T follicular helper cell (primary cell): ENCODE measurements at places on chromosomes 1 and 21.

GRCh38 chr1:24572301-24572700 lies 16.4 kb downstream of the NCMAP start:
- no peak for DNase-seq

GRCh38 chr1:11238311-11238710 lies 24.0 kb downstream of the MTOR start:
- DNase-seq = no peak

DNA sequence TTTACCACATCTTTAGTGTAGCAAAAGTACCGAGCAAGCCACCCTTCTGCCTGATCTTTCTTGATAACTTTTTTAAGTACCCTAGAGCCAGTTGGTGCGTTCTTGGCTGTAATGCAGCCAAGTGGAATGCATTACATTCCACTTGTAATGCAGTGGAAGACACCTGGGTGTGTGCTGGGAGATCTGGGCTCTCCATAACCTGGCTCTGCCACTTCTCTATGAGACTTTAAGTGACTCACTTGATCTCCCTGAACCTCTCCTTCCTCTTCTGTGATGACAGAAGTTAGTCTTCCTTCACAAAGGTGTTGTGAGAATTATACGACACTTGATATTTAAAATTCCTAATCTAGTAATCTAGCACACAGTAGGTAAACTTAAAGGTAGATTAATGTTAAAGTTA lies 35.3 kb upstream of the NFIA start:
- DNase-seq = no peak

GRCh38 chr1:229410692-229411433 lies 23.0 kb downstream of the ACTA1 start:
- no peak for DNase-seq

- DNase-seq = no peak
Observed at GRCh38 chr21:41371685-41372030, 9.8 kb downstream of the MX2 start.

GRCh38 chr1:56424744-56425493 lies 154.4 kb downstream of the PLPP3 start:
- no peak for DNase-seq

- no peak for DNase-seq
Observed at GRCh38 chr1:145871994-145872924, 13.4 kb upstream of the PIAS3 start.

DNA sequence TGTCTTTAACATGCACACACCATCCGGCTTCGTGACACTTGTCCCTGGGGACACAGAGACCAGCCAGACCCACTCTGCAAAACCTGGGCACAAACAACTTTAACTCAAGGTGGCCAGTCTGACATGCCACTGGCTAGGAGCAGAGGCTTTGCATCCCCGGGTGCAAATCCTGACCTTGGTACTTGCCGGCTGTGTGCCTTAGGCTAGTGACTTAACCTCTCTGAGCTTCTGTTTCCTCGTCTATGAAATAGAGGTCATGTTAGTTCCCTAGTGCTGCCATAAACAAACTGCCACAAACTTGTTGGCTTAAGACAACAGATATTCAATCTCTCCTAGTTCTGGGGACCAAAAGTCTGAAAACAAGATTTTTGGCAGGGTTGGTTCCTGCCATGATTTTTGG lies 60.4 kb downstream of the SDC3 start:
- DNase-seq = no peak

DNA sequence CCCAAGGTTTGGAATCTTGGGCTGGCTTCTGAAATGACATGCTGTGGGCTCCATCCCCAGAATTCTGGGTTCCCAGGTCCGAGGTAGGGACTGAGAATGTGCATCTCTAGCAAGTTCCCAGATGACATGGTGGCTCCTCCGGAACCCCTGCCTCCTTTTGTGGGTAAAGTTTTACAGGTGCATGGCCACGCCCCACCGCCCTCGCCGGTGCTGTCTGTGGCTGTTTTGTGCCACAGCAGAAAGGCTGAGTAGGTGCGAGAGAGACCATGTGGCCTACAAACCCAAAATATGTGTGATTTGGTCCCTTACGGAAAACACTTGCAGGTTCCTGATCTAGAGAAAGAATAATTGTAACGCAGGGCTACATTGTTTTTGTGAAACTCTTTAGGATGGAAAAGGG lies 30.9 kb downstream of the SKI start:
- peak; percentile 68 for DNase-seq

DNA sequence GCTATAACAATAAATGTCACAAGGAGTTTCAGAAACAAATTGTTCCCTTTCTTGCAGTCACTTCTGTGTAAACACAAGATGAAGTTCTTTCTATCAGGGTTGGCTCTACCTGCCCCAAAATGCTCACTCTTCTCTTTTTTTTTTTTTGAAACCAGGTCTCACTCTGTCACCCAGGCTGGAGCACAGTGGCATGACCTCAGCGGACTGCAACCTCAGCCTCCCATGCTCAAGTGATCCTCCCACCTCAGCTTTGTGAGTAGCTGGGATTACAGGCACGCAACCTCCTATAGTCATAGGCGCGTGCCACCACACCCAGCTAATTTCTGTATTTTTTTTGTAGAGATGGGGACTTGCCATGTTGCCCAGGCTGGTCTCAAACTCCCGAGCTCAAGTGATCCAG lies 10.5 kb upstream of the CTNNBIP1 start:
- DNase-seq = no peak

GRCh38 chr1:204456826-204457442 lies 37.7 kb downstream of the PIK3C2B start:
- no peak for DNase-seq

DNA sequence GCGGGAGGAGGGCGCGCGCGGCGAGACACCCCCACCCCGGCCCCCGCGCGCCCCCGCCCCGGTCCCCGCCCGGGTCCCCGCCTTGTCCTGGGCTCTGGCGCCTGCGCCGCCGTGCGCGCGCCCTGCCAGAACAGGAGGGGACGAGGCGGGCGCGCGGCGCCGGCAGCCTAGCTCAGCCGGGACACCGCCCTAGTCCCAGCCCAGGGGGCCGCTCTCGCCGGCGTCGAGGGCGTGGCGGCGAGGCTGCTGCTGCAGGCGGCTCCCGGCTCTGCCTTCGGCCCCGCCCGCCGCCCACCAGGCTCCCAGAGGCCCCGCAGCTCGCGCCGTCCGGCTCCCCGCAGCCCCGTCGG lies at the start of gene RCAN3:
TSS of gene RCAN3 (plus strand) at position 128 of the 350 bp plus-strand sequence. CDS start 11,537 bp downstream, outside the sequence.
- DNase-seq = peak; percentile 83

GRCh38 chr1:52249831-52250230 lies 107.9 kb downstream of the ZFYVE9 start:
- DNase-seq = no peak

DNA sequence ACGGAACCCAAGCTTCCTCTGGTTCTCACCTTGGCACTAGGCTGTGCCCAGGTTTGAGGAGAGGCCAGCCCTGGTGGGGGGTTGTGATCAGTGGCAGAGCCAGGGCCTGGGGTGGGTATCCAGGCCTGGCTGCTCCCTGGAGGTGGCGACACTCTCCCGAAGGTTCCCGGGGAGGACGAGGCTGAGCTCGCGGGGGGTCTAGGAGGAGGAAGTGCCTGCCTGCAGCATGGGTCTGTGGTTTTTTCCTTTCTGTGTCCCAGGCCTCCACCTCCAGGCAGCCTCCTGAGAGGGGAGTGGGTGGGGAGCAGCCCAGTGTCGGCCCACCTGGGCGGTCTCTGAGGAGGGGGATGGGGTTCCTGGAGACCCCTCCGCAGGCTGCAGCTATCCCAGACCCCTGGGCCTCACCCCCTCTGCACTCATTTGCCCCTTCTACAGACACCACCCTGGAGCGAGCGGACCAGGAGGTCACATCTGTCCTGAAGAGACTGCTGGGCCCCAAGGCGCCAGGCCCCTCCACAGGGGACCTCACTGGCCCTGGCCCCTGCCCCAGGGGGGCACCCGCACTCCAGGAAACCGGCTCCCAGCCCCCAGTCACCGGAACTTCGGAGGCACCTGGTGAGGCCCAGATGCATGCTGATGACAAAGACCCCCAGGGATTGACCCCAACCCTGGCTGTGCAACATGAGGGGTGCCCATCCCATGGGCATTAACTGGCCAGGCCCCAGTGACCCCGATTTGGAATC lies 44.3 kb downstream of the TRIM11 start:
- DNase-seq = no peak

GRCh38 chr1:45051005-45051772 lies 39.1 kb downstream of the UROD start:
- no peak for DNase-seq

DNA sequence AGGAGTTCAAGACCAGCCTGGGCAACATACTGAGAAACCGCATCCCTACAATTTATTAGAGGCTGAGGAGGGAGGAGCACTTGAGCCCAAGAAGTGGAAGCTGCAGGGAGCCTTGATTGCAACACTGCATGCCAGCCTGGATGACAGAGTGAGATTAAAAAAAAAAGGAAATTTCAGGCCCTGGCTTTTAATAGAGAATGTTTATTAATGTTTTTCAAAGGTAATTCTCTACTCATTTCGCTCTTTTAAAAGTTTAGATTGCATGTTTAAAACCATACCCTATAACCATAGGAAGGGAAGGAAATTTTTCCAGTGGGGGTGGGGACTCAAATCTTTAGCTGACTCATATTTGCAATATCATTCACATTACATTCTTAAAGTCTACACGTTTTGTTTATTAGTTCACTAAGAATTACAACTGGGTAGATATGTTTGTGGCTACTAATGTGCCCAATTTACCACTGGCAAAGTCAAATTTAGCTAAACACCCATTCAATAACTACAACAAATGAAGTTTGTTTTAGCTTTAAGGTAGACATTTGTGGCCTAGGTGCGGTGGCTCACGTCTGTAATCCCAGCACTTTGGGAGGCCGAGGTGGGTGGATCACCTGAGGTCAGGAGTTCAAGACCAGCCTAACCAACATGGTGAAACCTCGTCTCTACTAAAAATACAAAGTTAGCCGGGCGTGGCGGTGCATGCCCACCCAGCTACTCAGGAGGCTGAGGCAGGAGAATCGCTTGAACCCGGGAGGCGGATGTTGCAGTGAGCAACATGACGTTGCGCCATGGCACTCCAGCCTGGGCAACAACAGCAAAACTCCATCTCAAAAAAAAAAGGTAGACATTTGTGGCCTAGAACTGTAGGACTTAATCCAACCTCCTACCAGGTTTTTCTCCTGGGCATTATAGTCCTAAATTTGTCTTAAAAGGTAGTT lies 5.0 kb downstream of the KDM5B start:
- DNase-seq = no peak

DNA sequence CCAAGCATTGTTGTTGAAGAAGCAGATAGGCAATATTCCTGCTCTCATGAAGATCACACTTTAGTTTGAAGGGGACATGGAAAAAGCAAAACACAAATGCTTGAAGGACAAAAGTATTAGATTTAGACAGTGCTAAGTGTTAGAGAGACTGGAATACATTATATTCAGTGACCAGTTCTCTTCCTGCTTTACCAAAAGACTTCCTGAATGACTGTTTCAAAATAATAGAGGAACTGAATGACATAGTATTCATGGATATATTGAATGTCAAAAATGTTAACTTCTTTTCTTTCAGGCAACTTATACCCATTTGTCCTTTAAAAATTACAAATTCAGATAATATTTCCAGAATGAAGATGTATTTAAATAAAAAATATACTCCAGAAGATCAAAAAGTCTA lies 178.0 kb upstream of the IVNS1ABP start:
- no peak for DNase-seq

- no peak for DNase-seq
Observed at GRCh38 chr1:109433322-109433721, 7.1 kb upstream of the PSMA5 start.

- no peak for DNase-seq
Observed at GRCh38 chr1:24248859-24249258, 61.8 kb upstream of the IFNLR1 start.

DNA sequence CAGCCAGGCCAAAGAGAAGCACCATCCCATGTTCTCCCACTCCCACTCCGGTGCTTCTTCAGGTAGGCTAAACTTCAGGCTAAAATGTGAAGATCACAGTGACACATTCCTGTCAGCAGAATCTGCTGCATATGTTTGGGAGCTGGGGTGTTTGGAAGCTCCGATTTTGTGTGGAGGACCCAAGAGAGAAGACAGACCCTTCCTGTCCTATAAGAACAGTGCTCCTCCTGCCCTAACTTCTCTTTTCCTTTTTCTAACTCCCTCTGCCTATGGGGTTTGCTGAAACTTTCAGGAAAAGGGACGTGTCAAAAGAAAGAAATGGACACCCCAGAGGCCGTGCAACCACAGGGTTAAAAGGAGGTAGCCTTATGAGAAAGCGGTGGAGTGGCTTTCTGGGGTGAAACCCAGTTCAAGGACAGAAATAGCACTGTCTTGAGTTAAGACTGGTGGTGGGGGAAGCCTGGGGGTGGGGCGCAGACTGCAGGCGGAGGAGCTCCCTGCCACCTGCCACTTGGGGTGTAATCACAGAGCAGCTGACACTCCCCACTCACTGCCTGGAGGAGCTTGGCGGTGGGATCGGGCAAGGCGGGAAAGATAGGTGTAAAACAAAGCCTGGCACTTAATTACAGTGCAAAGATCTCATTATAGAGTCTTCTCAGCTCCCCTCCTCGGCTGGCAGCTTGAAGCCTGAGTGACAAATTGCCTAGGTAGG lies 645 bp upstream of the TLR5 start:
- DNase-seq = no peak

DNA sequence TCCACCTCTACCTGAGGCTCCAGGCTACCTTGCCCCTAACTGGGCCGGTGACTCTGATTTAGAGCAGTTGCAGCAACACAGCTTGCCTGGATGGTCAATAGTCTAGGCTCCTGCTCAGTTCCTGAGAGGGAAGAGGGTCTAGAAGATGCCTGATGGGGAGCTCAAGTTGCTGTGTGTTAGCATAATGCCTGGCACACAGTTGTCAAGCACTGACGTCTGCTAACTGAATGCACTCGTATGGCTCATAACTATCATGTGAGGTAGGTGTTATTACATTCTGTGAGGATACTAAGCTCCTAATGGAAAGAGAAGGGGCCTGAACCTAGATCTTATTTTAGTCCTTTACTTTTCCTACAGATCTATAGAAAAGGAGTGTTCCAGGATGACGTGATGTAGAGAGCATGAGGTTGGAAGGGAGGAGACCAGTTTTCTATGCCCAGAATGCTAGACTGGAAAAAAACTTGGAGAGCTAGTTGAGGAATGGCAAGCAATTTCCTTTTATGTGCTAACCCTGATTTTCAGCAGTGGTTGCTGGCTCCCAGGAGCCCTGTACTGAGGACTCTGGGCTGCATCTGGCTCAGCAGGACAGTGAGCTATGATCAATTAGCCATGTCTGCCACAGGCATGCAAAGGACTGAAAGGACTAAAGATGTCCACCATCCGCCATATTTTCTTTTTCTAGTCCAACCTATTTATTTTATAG lies 30.0 kb downstream of the FAM78B start:
- DNase-seq = no peak

- peak; percentile 27 for DNase-seq
Observed at GRCh38 chr21:25421321-25422028, 185.8 kb downstream of the MRPL39 start.

- DNase-seq = no peak
Observed at GRCh38 chr1:33147997-33148314, 33.9 kb downstream of the TRIM62 start.

DNA sequence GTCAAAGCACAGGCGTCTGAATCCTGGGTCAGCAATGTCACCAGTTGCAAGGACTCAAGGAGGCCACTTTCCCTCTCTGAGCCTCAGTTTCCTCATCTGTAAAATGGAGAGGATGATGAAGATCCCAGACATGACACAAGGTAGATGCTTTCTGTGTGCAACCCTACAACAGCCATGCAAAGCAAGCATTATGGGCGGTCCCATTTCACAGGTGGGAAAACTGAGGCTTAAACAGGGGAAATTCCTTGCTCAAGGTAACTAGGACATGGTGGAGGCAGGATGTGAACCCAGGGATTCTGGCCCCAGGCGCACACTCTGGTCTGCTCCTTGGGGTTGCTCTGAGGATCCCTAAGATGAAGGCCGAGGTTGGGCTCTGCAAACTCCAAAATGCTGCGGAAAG lies 311.0 kb downstream of the PTPRU start:
- no peak for DNase-seq

GRCh38 chr1:100250264-100250663 lies 630 bp upstream of the DBT start:
- no peak for DNase-seq
